NCI-H1048 (cell line): ENCODE measurements at places on chromosomes 16 and 17.

GRCh38 chr17:877630-878029 is 95.5 kb downstream of the MRM3 start:
- DNase-seq = no peak

- DNase-seq = no peak
Observed at GRCh38 chr17:49016775-49017463, 19.7 kb downstream of the IGF2BP1 start.

DNA sequence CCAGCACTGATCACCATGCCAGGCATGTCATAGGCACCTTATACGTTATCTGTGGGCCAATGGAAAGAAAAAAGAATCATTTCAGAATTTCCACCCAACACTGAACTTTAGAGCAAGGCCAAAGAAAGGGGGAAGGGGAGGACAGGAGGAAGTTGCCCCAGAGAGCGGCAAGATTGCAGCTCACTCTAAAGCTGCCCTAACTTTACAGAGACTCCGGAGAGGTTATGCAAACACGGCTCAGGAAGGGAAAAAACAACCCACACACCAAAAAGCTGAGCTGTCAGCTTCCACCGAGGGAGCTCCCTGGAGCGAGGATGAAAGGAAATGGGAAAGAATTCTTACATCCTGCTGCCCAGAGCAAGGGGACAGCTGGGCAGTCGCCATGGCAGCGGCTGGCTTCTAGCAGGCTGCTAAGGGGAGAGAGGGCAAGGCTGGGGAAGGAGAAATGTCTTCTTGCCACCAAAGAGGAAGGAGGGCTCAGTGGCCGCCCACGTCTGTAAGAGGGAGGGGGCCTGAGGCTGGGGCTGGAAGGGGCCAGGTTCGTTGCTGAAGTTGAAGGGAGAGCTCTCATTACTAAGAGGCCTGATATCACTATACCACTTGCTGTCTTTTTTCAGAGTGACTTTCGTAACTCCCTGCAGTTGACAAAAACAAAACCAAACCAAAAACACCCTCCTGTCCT is 18.2 kb downstream of the COTL1 start:
- no peak for DNase-seq

GRCh38 chr17:32954477-32954876 is 26.5 kb downstream of the TMEM98 start:
- no peak for DNase-seq

DNA sequence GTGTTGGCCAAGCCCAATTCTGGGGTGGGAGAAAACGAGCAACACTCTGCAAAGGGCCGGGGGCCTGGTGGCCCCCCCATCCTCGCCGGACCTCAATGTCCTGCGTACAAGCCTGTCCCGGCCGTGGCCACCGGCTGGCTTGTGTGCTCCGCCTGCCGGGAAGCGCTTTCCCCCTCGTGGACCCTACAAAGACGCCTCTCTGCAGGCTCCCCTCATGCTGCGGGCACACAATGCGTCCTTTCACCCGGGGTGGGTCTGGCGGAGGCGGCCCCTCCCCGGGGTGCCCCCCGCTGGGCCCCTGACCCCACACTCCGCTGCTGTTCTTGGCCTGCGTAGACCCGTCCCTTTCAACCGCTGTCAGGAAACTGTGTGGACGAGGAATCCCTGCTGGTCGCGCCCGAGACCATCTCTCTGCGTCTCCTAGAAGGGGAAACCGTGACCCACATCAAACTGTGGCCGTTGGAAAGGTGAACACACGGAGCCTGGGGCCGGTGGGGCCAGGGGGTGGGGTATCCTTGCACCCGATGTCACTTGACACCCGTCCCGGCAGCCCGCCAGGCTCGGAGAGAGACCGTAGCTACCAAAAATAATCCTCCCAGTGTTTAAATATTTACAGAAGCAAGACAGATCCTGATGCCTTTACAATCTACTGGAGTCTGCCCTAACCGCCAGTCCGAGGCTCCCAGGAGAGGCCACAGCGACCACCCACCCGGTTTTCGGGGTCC is 43.6 kb downstream of the TBC1D16 start:
- no peak for DNase-seq

DNA sequence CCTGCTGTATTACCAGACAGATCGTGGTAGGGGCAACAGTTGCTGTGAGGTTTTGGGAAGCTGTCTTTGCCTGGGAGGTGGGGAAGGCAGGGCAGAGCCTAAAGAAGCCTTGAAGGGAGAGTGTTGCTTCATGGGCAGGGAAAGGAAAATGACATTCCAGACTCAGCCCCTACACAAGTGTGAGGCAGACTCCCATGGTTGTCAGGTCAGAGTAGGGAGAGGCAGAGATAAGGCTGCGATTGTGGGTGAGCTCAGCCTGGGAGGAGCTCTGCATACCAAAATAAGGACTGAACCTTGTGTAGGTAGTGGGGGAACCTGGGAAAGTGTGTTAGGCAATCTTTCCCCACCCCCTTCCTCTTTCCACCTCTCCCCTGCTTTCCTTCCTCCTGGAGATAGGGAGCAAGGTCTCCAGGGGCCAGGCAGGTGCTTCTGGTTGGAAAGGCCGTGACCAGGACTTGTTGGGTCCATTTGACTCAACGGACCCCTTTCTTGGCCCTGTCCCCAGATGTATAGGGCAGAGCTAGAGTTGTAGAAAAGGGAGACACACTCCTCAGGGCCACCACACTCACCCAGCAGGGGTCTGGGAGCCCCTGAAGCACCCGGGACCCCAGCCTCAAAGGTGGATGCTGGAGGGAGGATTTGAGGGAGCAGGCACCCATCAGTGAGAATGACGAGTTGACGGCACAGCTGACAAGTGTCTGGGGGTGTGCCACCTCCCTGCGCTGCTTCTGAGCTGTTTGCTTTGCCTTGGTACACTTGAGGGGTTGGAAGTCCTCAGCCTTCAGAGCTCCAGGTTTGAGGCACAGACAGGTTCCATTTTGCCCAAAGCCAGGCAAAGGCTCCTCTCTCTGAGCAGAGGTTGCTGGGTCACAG is 18.5 kb upstream of the TOB1 start:
- no peak for DNase-seq
